Activated effector memory CD4-positive, alpha-beta T cell treated with anti-CD3 and anti-CD28 coated beads, Interleukin-2, amount 50 U/mL, for 16 hours (primary cell): ENCODE measurements at places on chromosomes 4 and X.

DNA sequence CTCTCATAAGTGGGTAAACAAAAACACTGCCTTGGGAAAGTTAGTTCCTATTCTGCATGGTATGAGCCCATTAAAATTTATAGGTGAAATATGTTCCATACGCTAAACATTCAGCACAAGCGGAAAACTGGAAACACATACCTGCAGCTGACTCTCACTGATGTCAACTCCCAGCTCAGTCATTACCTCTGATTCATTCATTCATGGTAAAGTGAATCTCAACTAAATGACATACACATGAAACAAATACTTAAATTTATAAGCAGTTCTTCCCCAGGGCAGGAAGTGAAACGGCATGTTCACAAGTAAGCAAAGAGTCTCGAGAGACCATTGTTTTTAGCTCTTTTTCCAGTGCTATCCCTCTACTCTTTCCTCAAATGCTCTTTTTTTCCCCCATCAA lies 1.6 kb downstream of the SLC10A6 start:
- no peak for DNase-seq

- no peak for DNase-seq
Measured at GRCh38 chrX:50726296-50726695, 87.7 kb downstream of the SHROOM4 start.

DNA sequence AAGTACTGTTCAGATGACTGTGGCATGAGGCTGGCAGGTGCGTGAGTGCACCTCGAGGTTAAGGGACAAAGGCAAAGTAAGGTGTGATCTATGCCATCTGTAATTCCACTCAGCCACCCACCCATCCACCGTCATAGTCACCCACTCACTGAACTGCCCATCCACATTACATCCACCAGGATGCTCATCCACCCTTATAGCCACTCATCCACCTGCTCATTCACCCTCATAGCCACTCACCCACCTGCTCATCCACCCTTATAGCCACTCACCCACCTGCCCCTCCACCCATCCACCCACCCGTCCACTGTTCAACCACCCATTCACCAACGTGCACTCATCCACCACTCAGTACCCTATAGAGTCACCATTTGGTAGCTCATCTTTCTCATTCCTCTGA lies 64.1 kb upstream of the UXT start:
- no peak for DNase-seq

GRCh38 chrX:781224-782204 lies 150.9 kb downstream of the SHOX start:
- DNase-seq, result peak; percentile 37

- DNase-seq, result no peak
Measured at GRCh38 chrX:39137363-39137954, 336.2 kb downstream of the MID1IP1 start.

DNA sequence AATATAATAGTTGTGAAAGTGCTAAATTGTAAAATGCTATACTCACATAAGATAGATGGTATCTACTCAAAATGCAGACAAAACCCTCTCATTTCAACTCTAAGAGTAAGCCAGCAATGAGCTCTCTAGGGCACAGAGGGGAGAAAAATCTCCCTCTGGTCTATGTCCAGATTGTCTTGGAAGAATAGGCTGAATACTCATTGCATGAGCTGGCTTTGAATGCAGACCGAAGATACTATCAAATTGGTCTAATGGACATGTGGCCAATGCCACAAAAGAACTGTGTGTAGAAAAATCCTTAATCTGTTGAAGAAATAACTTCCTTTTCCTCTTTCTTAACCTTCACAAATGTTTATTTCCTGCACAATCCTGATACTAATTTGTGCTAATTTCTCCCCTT lies 3.5 kb downstream of the ZXDA start:
- DNase-seq, result no peak

- DNase-seq, result no peak
Measured at GRCh38 chr4:67152976-67153375, 392.3 kb downstream of the CENPC start.

DNA sequence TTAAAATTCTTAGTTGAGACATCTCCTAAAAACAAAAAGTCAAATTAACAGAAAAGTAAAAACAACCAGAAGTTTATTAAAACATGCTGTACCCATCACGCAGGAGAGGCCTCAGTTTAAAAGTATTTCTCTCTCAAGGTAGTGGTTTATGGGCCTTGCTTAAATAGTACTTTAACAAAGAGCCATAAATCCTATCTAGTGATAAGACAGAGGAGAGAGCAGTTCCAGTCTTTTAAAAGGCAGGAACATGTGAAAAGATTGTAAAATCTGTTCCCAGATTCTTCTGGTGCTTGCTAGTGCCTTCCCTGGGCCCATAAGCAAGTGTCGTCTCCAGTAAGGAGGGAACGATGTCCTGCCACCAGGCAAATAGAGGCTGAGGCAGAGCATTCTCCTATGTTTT lies 476.3 kb upstream of the ADGRL3 start:
- DNase-seq, result no peak

DNA sequence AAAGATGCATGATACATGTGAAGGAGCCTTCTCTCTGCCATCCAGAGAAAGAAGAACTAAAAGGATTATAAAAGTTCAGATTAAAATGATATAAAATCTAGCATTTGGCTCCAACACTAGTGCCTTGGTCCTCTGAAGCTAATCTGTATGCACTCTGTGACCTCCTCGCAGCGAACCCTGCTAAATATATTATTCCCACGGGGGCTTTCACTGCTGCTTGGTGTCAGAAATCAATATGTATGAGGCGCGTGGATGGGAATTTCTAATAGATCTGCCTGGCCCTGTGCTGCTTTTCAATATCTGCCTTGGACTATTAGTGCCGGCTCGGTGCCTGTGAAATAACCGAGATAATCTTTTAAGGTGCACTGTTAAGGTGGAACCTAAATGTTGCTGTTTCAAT lies 69.7 kb downstream of the CXXC4 start:
- no peak for DNase-seq

GRCh38 chrX:153725832-153726285 lies 1.2 kb downstream of the ABCD1 start:
- DNase-seq, result no peak

GRCh38 chr4:177879851-177880250 lies 437.6 kb upstream of the AGA start:
- DNase-seq, result no peak

- DNase-seq, result no peak
Measured at GRCh38 chrX:85992811-85993229, 54.5 kb downstream of the CHM start.

DNA sequence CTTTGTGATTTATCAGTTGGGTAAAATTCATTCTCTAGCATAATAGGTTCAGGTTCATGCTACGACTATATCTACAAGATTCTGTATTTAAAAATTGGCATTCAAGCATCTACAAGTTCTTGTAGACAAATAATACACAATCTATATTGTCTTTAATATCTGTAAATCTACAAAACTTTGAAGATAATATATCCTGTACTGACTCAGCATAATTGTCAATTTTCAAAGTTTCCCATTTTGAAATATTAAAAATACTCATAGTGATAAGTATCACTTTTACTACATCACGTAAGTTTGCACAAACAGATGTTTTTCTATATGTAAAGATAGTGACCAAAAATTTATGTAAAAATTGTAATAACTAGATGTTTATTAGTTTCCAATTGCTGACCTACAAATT lies 360.6 kb downstream of the FSTL5 start:
- DNase-seq, result no peak

DNA sequence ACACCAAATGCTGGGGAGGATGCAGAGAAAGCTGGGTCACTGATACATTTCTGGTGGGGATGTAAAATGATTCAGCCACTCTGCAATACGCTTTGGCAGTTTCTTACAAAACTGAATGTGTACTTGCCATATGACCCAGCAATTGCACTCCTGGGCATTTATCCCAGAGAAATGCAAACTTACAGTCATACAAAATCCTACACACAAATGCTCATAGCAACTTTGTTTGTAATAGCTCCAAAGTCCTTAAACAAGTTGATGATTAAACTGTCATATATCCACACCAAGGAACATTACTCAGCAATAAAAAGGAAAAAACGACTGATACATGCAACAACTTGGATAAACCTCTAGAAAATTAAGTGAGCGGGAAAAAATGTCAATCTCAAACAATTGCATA lies 12.3 kb downstream of the MID1 start:
- no peak for DNase-seq
